ENCODE measurements at places on chromosomes 16 and 17. TPM values are rescaled to one million over a fixed set of nuclear protein-coding genes. Genes with fewer than 3 reads are reported as not detected.

SLC16A13 gene
- total RNA-seq, result 1.6 TPM

HS3ST3A1 gene
- 1.3 TPM for total RNA-seq

CEP112 gene
- 20.7 TPM for total RNA-seq

MSLN gene
- 1.0 TPM for total RNA-seq

GRCh38 chr16:67939507-67940445 is 3.1 kb upstream of the PSMB10 start:
- DNase-seq, result peak; percentile 69

DNA sequence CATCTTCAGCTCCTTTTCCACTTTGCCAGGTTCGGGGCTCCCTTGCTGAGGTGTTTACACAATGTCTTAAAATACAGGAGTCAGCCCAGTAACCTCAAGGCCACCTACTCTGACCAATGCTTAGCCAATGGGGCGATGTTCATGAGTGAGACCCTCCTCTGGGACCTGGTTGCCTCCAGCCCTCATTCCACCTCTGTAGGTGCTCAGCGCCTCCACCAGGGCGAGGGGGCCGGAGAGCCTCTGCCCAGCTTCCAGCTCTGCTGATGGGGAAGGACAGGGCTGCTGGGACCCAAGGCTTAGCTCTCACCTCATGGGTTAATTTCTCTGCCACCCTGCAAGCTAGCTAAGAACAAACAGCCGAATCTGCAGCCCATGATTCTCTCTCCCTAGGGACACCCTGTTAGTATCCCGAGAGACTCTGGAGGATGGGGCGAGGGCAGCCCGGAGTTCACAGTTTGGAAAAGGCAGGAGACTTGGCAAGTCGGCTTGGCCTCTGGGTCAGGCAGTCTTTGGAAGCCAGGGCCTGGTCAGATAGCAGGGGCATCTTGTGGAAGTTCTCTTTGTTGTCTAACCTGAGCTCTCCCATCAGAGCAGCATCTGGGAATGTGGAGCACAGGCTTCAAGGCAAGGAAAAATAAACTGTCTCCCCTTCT is 16.2 kb downstream of the SRCIN1 start:
- no peak for DNase-seq

GRCh38 chr17:8153525-8153956 is 1.3 kb upstream of the PER1 start:
- peak; percentile 83 for DNase-seq

DNA sequence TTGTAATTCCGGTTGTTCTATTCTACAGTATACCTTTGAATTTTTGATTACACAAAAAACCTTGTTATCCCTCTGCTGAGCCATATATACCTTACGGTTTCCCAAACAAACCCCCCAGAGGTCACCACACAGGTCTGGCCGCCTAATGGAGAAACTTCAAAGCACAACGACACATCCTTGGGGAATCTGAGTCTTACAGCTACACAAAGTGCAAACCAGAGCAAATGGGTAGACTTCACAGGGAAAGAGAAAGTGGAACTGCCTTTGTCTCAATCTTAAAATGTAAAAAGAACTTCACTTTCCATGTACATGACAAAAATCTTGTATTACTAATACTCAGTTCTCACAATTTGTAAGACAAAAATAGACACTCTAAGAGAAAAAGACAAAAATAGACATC is 2.7 kb downstream of the FBXO31 start:
- no peak for DNase-seq

DNA sequence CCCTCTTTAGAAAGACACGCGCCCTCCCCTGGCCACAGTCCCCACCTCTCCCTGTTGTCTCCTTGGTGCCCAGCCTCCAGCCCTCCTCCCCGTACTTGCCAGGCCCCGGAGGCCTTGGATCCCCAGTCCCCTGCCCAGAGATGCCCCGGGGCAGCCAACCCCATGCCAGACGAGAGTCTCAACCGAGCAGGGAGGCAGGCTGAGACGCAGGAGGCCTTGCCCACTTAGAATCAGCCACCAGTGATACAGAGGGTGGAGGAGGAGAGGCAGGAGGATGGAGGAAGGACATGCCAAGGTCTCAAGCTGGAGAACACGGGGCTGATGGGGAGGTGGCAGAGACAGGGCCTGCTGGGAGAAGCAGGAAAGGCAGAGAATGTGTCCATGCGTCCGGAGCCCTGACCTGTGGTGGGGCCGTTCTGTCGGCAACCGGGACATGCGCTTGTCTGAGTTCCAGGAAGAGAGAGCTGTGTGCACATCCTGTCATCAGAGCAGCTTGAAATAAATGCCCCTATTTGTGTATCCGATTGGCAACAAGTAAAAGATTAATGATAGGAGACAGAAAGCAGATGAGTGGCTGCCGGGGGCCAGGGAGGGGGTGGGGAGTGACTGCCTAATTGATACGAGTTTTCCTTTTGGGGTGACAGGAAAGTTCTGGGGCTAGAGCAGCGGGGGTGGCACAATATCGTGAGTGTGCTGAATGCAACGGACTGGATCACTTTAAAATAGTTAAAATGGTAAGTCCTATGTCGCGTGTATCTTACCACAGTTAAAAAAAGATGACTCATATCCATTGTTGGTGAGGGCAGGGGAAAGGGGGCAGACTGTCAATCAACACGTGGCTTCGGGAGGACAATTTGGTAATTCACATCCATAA is 44.7 kb upstream of the MEAK7 start:
- DNase-seq, result no peak

- no peak for DNase-seq
Measured at GRCh38 chr17:70128727-70129238, 40.5 kb upstream of the KCNJ2 start.
